Right renal pelvis (tissue), 4 donors: ENCODE measurements at places on chromosomes 11 and 22. TPM values are rescaled to one million over a fixed set of nuclear protein-coding genes. Genes with fewer than 3 reads are reported as not detected.

ASRGL1 gene
- 49.1 TPM for polyA plus RNA-seq

ANO9 gene
- polyA plus RNA-seq, result 9.4 TPM

SCO2 gene
- 5.8 TPM for polyA plus RNA-seq

CLMP gene
- polyA plus RNA-seq, result 42.3 TPM

TMPRSS4 gene
- 30.5 TPM for polyA plus RNA-seq

CSF2RB gene
- 3.0 TPM for polyA plus RNA-seq

PDGFD gene
- 29.8 TPM for polyA plus RNA-seq

GRIA4 gene
- polyA plus RNA-seq, result 1.2 TPM

PYGM gene
- polyA plus RNA-seq, result 1.5 TPM

NOX4 gene
- polyA plus RNA-seq, result 44.6 TPM

CD3G gene
- 0.21 TPM for polyA plus RNA-seq

DEUP1 gene
- polyA plus RNA-seq, result 1.3 TPM

RTN4RL2 gene
- 4.3 TPM for polyA plus RNA-seq

NNMT gene
- polyA plus RNA-seq, result 0.99 TPM

OR4A16 gene
- polyA plus RNA-seq, result not detected

EFCAB6 gene
- polyA plus RNA-seq, result 5.0 TPM

LDHAL6A gene
- 0.74 TPM for polyA plus RNA-seq

TUB gene
- polyA plus RNA-seq, result 23.9 TPM

NAV2 gene
- polyA plus RNA-seq, result 55.2 TPM

GRCh38 chr11:126497581-126498122, 142.2 kb downstream of the ST3GAL4 start:
- no peak for DNase-seq

DNA sequence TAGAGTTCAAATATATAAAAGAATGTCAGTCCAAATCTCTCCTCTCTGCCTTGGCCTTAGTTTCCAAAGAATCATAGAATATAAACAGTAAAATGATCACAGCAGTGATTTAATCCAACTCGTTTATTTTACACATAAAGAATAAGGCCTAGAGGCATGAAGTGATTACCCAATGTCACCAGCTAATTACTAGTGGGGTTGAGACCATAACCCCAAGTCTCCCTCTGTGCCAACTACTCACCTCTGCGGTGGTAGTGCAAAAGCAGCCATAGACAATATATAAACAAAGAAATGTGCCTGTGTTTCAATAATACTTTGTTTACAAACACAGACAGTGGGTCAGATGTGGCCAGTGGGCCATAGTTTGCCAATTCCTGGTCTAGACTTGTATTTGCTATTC, 96.6 kb upstream of the FAT3 start:
- DNase-seq, result no peak

- no peak for DNase-seq
These were observed 22.3 kb upstream of the CHRM4 start for GRCh38 chr11:46413760-46414465.

GRCh38 chr11:20042811-20043341, 117.4 kb downstream of the DBX1 start:
- DNase-seq, result no peak

DNA sequence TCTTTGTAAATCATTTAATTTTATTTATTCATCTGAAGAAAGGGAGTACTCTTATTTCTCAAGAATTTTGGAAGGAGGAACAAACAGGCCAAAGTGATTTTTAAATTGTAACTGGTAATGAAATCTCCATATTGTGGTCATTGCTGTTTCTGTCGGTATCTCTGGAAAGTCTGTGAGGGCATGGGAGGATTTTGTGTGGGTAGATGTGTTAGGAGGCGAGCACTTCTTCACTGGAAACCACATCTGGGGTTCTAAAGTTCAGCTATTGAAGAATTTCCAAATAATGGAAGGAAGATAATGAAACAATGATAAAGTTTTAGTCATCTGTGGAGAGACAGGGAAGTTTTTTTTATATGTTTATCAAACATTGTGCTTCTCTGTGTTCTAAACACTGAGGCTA, 6.6 kb downstream of the TRIM34 start:
- no peak for DNase-seq

GRCh38 chr11:39678996-39679395, 1780.5 kb downstream of the LRRC4C start:
- DNase-seq, result no peak

- DNase-seq, result no peak
These were observed 350.2 kb upstream of the ARHGAP42 start for GRCh38 chr11:100336873-100337272.

GRCh38 chr22:17867160-17867785, 93.0 kb upstream of the BID start:
- DNase-seq, result no peak

- peak; percentile 18 for DNase-seq
These were observed 20.7 kb downstream of the DMC1 start for GRCh38 chr22:38549101-38549894.

- no peak for DNase-seq
These were observed 1998.4 kb downstream of the LRRC4C start for GRCh38 chr11:39461066-39461465.

- DNase-seq, result no peak
These were observed 104.1 kb downstream of the ETS1 start for GRCh38 chr11:128483211-128483788.

DNA sequence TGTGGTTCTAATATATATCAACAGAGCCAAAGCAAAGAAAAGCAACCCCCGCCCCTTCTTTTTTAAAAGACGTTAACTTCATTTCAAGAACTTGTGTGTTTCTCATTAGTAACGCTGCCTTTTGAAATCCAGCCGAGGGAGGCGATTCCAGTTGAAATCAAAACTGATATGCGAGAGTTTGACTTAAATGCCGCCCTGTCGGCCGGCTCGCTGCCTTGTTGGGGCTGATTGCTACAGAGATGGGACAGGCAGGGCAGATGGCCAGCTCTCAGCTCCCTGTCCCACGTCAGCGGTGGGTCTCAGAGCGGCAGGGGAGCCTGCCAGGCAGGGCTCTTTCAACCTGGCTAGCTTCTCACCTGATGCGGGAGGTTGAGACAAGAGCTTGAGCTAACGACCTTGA, 51.9 kb upstream of the ALX4 start:
- no peak for DNase-seq

DNA sequence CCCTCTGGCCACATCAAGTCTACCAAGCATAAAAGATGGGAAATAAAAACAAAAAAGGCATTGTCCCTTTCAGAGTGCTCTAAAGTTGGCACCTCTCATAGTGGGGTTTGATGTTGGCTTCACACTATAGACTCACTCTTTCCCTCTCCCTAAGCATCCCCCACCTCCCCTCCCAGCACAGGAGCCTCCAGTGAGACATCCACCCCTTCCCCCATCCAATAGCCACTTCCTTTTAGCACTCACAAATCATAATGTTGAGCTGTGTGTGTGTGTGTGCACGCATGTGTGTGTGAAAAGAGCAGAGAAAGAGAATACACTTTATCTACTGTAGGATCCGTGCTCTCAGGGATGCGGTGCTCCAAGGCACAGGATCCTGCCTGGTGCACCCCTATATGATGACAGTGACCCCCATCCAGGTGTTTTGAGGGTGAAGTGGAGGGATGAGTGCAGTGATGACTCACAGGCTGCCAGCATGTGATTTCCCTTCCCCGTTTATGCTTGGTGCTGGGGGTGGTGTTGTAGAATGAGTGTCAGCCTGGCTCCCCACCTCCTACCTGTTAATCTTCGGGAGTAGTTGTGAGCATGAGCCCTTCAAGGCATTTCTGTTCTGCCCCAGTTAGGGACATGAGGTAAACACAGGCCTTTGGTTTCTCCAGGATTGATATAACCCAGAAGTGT, 235.2 kb upstream of the B3GAT1 start:
- no peak for DNase-seq

- no peak for DNase-seq
These were observed 154.7 kb downstream of the BARX2 start for GRCh38 chr11:129530154-129530895.

- no peak for DNase-seq
These were observed 415.8 kb downstream of the DYNC2H1 start for GRCh38 chr11:103525069-103525468.

DNA sequence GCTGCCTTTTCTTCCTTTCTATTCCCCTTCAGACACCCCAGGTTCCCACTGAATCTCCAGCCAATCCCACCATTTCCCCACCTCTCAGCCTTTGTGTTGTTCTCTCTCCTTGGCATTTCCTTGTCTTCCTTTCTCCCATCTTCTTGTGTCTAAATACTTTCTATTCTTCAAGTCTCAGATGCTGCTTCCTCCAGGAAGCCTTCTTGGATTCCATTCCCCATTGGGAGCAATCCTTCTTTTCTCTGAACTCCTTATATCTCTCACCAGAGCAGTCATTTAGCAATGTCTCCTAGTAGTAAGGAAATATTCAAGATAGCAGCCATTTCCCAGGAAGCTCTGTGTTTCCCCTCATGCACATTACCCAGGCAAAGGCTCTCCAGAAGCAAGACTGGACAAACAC, 15.4 kb downstream of the YPEL4 start:
- no peak for DNase-seq

DNA sequence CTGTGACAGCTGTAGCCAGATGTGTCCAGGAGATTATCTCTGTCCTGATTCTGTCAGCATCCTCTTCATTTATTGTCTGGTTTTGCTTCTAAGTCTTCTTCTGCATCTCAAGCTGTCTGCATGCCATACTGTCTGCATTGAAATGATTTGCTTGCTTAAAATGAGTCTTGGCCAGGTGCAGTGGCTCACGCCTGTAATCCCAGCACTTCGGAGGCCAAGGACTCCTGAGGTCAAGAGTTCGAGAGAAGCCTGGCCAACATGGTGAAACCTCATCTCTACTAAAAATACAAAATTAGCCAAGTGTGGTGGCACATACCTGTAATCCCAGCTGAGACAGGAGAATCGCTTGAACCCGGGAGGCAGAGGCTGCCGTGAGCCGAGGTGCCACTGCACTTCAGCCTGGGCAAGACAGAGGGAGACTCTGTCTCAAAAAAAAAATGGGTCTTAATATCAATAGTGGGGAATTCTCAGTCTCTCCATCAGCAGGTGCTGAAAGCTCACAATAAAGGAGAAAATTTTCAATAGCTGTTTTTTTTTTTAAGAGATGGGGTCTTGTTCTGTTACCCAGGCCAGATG, 39.2 kb upstream of the AMPD3 start:
- DNase-seq, result no peak

GRCh38 chr11:89545691-89546090, 54.5 kb upstream of the NOX4 start:
- DNase-seq, result no peak

- DNase-seq, result no peak
These were observed 3.9 kb downstream of the CRYBB2 start for GRCh38 chr22:25223269-25223850.

GRCh38 chr11:131645237-131645636, 274.8 kb downstream of the NTM start:
- no peak for DNase-seq

DNA sequence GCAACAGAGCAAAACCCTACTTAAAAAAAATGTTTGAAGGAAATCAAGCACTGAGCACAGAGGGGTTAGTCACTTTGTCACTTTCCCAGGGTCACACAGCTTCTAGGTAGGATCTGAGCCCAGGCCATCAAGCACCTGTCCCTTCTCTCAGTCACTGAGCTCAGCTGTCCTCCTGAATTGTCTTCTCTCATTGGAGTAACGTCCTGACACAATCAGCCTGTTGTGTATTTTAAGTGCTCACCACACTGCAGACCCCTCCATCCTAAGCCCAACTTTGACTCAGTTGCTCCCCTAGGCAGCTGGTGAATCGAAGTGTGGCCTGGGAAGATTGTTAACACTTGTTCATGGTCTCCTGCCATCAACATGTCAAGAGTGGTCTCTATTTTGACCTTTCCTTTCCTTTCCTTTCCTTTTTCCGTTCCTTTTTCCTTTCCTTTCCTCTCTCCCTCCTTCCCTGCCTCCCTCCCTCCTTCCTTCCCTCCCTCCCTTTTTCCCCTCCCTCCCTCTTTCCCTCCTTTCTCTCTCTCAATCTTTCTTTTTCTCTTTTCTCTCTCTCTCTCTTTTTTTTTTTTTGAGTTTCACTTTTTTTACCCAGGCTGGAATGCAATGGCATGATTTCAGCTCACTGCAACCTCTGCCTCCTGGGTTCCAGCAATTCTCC, 76.1 kb downstream of the PIWIL3 start:
- DNase-seq, result no peak

GRCh38 chr22:38110008-38110862, at the start of gene BAIAP2L2:
Gene BAIAP2L2 (minus strand): TSS chr22:38110684. CDS start chr22:38110525, 159 bp downstream.
- DNase-seq, result peak; percentile 68

DNA sequence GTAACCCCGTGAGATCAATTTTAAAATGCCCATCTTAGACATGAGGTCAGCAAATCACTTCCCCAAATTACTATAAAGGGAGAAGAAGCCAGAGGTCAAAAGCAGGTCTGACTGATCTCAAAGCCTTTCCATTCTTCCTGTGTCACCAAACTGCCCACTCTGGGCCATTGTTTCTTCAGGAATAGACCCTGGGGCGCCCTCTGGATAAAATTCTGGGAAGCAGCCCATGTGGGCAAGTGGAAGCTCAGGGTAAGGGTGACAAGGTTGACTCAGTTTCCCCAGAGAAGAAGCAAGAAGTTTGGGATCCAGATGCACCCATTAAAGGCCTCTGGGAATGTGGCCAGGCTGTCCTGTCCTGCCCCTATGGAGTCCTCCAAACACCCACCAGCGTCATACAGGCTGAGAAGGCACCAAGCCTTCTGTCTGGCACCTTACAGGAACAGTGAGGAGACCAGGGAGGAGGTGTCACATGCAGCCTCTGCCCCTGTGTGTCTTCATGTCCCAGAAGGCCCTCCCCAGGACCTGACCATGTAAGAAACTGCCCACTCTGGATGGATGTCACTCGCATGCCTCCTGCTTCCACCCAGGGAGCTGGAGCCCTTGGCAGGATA, 50.1 kb downstream of the CHST1 start:
- no peak for DNase-seq
